ENCODE measurements at places on chromosomes 11 and 22.

GRCh38 chr11:66155387-66156073 is 85.5 kb downstream of the PACS1 start:
- no peak for DNase-seq

- DNase-seq, result no peak
Observed at GRCh38 chr11:131816051-131816450, 445.6 kb downstream of the NTM start.

- no peak for DNase-seq
Observed at GRCh38 chr22:25112538-25113253, 87.0 kb upstream of the CRYBB3 start.

DNA sequence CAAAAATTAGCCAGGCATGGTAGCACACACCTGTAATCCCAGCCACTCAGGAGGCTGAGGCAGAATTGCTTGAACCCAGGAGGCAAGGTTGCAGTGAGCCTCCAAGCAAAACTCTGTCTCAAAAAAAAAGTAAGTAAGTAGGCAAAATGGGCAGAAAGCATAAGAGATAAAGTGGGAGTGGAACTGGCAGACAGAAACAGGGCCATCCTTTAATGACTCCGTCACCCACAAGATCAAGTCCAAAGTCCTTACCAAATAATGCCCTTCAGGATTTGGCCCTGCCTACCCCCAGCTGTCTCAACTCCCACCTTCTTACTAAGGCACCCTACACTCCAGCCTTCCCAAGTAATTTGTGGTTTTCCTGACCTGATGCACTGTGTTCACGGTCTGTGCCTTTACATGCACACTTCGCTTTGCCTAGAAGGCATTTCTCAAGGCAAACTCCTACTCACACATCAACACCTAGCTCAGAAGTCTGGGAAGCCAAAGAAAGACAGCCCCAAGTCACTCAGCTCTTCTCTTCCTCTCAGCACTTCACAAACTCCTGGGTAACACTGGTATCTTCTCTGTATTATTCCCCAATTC is 6.1 kb downstream of the MAPK1 start:
- DNase-seq, result no peak

- DNase-seq, result no peak
Observed at GRCh38 chr11:115503886-115504275, 334 bp downstream of the CADM1 start.

- DNase-seq, result peak; percentile 54
Observed at GRCh38 chr11:117314840-117315239, 1.2 kb downstream of the BACE1 start.

DNA sequence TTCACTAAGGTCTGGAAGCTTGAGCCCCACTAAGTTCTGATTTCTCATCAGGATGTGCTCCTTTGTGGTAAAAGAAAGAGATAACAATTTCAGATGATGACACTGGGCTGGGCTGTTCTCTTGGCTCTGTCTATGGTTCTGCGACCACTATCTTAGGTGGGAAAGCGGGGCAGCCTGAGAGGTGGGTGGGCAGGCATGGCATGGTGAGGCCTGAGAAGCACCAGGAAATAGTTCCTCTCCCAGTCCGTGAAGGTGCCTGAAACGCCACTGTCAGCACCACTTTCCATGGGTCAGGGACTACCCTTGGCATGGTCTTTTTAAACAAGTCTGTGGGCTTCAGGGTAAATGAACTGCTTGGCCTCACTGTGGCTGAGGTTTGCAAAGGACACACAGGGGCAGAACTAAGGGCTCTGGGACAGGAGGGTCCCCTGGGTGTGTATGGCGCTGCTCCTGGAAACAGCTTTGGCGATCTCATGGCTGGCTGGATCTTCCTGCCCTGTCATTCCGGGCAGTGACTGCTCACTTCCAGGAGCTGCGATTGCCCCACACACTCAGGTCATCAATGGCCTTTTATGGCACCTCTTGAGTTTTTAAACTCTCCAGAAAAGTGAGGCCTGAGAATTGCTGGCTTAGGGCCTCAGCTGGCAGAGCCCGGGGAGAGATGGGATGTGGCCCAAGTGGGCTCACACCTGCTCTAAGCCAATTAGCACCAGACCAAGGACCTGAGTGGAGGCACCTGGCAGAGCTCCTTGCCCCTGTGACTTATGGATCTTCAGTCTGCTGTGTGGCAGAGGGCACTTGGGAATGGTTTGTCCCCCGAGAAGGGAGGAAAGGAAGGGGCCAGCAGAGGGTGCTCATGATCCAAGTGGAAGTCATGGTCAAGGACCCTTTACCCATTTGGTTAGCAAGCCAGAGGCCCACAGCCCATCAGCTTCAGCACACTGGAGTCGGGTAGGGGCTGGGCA is 55.6 kb upstream of the LYVE1 start:
- peak; percentile 91 for DNase-seq

DNA sequence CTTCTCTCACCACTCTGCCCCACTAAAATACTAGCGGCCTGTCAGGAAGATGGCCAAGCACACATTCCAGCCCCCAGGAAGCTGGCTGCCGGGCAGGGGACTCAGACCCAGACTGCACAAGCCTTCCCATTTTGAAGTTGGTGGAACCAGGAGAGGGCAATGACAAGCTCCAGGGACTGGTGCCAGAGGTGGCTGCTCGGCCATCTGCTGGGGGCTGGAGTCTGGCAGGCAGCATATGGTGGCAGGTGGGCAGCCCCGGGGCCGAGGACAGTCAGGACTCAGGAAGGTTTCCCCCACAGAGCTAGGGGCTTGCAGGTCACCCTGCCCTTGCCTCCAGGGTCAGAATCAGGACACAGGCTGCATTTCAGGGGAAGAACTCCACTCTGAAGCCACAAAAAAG is 22.6 kb downstream of the KCNJ5 start:
- DNase-seq, result no peak

DNA sequence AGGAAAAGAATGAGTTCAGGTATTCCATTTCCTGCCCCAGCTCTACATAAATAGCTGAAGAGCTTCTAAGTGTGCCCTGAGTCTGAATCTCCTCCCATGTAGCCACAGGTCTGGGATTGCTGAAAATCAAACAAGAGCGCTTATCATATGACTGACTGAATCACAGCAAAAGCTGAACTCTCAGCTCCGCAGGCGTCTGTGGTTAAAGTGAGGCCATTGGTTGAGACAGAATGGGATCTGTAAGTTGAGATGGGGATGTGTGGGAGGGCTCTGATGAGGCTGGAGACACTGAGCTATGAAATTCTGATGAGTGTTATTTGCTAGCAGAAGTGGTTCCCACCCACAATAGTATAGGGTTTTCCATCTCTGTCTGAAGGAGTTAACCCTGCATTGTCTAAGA is 637.0 kb downstream of the OPCML start:
- DNase-seq, result no peak

DNA sequence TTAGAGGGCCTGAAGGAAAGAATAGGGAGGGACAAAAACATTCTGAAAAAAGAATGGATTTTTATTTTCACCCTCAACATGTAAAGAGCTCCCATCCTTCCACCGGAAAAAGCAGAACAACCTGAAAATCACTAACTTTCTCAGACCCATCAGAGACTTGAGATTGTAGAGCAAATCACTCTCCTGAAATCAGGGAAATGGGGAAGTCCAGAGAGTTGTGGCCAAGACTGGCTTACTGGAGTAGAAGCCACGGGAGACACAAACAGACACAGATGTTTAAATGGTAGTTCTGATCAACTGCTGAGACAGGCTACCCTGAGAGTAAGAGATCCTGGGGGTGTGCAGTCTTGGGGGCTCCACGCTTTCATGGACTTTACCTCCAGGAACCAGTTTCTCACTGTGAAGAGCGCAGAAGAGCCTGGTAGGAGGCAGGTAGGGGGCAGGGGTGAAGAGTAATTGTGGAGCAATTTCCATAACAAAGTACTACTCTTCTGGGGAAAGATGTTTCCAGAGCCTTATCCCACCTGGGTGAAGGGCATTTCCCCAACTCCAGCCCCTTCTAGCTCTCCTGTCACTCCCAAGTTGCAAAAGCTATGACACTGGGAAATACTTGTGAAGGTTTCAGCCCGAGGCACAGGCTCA is 47.1 kb downstream of the ASCL2 start:
- DNase-seq, result peak; percentile 55

DNA sequence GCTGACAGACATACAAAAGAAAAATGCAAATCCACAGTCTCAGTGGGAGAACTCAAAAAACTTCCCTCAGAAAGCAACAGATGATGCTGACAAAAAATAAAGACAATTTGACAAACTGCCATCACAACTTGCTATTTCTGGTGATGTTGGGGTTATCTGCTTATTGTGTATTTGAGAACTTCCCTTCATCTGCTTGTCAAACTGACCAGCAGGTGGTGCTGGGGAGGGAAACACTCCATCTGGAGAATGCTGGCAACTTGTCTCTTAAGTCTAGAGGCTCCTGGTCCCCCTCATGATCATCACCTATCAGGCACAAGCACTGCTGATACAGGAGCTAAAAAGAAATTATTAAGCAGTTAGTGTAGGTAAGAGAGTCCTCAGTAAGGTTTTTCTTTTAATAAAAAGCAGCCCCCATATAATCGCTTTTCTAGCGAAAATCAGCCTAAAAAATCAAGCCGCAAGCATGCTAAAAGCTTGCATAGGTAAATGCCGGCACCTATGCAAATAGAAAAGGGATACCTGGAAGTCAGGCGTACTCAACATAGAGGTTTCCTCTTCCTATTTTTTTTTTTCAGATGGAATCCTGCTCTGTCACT is 9.8 kb upstream of the FAM111B start:
- peak; percentile 83 for DNase-seq

DNA sequence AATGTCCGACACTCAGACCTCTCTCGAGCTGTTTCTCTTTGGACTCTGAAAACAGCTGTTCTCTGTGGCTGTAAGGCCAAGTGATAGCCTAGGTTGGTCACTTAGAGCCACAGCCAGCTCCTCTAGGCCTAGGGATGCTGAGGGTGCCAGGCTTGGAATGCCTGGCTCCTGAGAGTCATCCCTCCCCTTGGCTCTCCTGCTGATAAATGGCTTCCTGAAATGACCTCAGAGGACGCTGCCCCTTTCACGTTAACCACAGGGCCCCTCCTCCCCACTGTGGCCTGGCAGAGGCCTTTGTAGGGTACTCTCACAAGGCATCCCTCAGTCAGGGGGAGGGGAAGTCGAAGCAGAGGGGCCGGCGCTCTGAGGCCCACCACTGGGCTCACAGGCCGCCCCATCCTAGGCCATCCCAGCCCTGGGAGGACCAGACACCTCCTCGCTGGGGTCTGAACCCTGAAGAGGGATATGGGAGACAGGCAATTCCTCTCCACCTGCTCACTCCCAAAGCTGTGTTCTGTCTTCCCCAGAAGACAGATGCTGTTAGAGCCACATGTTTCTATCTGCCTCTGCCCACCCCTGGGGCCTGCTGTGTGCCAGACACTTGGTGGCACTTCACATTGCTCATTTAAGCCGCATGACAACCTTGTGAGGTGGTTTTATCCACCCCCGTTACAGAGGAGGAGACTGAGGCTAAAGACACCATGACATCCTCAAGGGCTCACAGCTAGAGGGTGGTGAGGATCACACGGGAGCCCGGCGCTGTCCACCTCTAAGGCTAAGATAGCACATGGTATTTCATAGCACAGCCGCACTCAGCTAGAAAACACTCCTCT is 50.9 kb downstream of the ARFGAP3 start:
- no peak for DNase-seq

DNA sequence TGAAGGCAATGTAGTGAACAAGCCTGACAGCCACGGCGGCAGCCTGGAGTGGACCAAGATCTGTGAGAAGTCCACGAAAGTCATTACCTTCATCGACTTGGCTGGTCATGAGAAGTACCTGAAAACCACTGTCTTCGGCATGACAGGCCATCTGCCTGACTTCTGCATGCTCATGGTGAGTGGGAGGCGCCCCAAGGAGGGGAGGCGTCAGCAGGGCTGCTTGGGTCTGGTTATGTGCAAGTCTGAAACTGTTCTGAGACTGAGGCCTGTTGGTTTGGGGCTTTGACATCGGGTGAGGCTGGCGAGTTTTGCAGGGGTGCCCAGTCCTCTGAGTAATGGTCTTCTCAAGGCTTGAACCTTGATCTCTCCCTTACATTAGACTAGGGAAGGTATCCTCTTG is 11.1 kb downstream of the GTPBP1 start:
- DNase-seq, result no peak

DNA sequence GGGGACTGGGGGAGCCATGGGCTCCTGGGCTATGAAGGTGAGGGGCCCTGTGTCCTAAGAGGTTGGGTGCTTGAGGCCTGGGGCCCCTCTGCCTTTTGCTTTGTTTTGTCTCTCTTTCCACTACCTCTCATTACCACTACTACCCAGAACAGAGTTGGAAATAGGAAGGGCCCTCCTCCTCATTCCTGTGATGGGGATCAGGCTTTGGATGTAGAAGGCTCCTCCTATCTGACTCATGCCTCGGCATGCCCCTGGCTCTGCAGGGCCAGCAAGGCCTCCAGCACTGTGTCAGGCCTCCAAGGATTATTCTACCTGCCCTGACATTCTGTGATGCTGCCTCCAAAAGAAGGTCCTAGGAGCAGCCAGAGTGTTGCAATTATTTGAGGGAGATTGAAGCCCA is 766 bp downstream of the IZUMO1R start:
- DNase-seq, result no peak

GRCh38 chr11:48034926-48035871 is 54.8 kb downstream of the PTPRJ start:
- no peak for DNase-seq

GRCh38 chr11:11414996-11415395 is 61.9 kb upstream of the CSNK2A3 start:
- DNase-seq, result no peak

- no peak for DNase-seq
Observed at GRCh38 chr22:45702981-45703380, 31.3 kb downstream of the ATXN10 start.

- DNase-seq, result no peak
Observed at GRCh38 chr11:2460540-2461252, 15.9 kb downstream of the KCNQ1 start.

- no peak for DNase-seq
Observed at GRCh38 chr11:62064221-62064620, 59.6 kb upstream of the INCENP start.

- DNase-seq, result no peak
Observed at GRCh38 chr11:2077061-2077802, 62.0 kb downstream of the IGF2 start.

DNA sequence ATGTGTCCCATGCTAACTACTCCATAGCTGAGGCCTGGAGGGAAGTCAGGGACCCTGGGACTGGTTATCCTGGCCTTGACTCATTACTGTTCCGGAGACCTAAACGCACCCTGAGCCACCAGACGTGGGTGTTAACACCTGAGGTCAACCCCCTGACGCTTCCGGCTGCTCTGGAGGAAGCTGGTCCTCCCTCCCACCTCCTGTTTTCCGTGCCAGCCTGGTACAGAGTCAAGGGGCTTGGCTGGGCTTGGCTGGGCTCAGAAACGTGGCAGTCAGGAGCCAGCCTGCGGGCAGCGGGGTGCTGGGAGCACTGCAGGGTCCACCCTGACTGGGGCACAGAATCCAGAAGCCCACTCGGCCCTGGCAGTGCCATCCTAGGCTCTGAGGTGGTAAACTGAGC is 2.6 kb downstream of the TMPRSS4 start:
- DNase-seq, result no peak
